ENCODE measurements at places on chromosomes 6 and 20. TPM values are rescaled to one million over a fixed set of nuclear protein-coding genes. Genes with fewer than 3 reads are reported as not detected.

MLN gene
- not detected for total RNA-seq

NSFL1C gene
- total RNA-seq: 83.9 TPM

DNA sequence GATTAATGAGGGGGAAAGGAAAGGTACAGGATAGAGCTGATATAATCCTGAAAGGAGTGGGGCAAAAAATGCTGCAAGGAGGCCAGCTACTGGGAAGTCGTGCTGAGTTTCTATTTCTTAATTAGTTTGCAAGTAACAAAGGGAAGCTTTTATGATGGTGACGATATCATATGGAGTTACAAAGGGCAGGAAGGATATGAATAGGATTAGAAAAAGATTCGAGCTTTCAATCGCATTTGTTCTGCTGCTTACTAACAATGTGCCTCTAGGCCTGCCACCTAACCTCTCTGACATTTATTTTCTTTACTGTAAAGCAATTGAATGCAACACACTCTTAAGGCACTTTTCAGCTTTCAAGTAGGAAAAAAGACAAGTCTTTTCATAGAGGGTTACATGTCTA lies 219.2 kb downstream of the CLVS2 start:
- no peak for DNase-seq

DNA sequence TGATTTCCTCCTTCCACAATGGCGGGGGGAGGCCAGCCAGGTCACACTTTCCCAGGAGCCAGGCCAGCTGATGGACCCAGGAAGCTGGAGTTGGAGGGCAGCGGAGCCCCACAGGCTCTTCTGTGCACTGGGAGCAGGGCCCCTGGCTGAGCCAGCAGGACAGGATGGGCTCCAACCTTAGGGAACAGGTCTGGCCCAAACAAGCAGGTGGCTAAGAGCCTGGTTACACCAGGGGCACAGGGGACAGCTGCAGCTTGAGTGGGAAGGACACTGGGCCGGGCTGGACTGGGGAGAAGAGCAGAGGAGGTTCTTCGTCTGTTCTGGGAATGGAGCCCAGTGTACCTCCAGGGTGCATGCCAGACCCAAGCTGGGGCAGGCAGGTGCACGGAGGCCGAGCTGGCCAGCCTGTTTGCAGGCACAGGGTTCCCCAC lies 102.3 kb downstream of the DLL1 start:
- DNase-seq: no peak

OPRL1 gene
- 0.42 TPM for total RNA-seq

GRCh38 chr6:4645713-4646360 lies 130.4 kb upstream of the CDYL start:
- DNase-seq: no peak

Measured in ureter (tissue), 1 donor.